Inflammatory macrophage treated with lipopolysaccharide for 1 hour (primary cell): ENCODE measurements at places on chromosomes 2 and 18.

- no peak for DNase-seq
Observed at GRCh38 chr2:6922201-6922656, 5.0 kb downstream of the RNF144A start.

DNA sequence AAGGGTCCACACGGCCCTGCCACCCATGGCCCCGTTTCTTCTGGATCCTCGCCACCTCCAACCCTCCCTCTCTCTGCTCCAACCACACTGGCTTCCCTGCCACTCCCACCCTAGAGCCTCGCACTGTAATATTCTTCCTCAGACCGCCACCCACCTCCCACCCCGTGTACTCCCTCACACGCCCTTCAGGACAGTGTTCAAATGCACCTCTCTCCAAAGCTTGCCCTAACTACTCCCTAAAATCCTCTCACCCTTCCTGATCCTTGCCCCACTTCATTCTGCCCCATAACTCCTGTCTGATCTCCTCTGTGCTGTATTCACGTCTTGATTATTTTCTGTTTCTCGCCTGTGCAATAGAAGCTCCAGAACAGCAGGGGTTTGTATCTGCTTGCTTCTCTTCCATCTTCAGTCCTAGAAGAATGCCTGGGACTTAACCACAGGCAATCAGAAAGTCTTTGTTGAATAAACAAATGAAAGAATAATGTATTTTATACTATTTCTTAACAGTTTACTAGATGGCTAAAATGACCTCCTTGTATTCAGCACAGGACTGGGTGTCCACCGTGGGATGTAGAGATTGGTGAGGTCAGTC, 25.5 kb downstream of the EPB41L3 start:
- no peak for DNase-seq

GRCh38 chr2:195769975-195770374, 112.9 kb downstream of the SLC39A10 start:
- no peak for DNase-seq

DNA sequence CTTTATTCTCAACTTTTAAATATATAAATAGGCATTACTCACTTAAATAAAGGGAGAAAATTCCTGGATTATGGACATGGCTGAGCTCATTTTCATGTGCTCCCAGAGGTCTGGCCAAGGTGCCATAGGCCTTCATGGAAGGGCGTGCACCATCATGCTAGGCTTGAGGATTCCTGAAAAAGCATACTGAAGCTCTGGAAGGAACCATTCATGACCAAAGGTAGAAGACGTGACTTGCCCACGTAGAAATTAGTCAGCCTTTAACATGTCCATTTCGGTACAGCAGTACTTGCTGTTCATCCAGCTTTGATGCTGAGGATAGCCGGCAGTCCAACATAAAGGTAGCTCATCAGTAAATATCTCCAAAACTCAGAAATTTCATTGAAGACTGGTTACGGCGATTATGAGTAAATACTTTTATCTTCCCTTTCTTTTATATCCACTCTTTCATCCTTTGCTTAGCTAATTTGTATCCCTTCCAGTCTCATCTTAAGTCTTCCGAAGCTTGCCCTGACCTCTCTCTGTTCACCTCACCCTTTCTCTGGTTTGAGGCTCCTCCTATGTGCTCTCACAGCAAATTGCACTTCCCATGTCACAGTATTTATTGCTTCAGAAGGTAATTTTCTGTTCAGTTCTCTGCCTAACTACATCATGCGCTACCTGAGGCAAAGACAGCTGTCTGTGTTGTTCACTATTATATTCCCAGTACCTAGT, 32.3 kb upstream of the ASNSD1 start:
- no peak for DNase-seq

DNA sequence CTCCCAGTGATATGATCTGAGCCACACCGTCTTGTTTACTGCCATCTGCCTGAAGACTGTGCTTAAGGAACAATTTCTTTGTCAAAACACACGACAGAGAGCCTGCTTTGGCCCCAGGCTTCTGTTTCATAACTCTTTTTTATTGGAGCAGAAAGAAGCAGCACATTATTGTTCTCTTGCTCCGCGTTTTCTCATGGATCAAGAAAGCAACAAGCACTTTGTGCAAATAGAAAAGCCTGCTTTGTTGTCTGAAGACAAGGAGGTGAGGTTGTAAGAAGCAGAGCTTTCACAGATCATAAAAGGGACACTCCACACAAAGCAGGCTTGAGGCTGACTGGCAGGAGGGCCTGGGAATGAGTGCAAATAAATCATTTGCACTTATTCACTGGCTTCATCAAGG, 118.3 kb upstream of the FAM136A start:
- DNase-seq = no peak

DNA sequence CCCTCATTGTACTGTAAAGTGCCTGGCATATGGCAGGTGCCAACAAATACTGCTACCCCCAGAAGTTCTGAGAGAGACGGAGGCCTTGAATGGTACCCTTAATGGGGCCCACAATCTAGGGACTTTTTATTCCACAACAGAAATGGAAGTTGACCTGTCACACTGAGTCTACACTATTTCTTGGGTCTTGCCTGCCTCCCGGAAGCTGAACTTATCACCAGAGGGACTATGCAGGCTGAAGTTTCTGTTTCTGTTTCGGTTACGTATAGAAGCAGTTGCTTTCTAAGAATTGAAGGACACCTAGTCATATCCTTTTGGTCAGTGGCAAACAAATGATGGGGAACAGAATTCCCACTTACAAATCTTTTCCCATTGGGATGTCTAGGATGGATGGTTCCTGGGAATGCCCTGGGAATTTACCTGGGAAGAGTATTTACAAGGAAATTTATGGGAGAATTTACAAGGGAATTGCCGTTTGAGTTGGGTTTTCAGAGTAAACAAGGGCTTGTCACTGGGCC, 74.2 kb downstream of the HS1BP3 start:
- peak; percentile 74 for DNase-seq
